ENCODE measurements at places on chromosomes 6 and 20.

- DNase-seq = peak; percentile 43
These were observed 188.4 kb downstream of the JARID2 start for GRCh38 chr6:15434263-15434662.

GRCh38 chr6:38151580-38152500 is 332.3 kb downstream of the ZFAND3 start:
- no peak for DNase-seq

DNA sequence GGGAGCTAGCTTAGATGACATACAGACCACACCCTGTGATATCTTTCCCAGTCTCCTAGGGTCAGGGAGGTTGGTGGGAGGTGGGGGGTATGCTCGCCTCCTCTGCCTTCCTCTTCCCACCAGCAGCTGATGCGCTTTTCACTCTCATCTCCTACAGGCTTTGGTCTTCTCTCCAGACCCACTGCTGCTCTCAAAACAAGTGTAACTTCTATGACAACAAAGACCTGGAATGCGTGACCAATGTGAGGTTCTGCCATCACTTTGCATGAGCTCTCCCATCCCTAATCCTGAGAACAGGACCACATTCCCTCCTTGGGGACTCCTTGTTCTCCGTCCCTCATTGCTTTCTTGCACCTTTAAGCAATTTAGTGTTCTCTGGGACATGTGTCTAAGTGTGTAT is 2.7 kb downstream of the CTSA start:
- DNase-seq = no peak

DNA sequence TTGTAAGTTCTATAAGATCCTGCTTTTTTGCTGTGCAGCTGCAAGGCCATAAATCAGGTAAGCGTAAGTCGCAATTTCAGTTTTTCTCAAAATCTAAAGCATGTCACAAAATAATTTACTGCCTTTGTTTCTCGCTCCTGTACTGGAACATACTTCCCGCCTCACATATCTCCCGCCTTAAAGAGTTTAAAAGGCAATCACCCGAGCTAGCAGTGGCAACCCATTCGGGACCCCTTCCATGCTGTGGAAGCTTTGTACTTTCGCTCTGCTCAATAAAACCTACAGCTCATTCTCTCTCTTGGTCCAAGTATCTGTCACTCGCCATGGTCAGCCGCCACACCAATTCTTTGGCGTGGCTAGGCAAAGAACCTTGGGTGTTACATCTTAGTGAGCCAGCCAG is 34.0 kb downstream of the CEP85L start:
- no peak for DNase-seq

DNA sequence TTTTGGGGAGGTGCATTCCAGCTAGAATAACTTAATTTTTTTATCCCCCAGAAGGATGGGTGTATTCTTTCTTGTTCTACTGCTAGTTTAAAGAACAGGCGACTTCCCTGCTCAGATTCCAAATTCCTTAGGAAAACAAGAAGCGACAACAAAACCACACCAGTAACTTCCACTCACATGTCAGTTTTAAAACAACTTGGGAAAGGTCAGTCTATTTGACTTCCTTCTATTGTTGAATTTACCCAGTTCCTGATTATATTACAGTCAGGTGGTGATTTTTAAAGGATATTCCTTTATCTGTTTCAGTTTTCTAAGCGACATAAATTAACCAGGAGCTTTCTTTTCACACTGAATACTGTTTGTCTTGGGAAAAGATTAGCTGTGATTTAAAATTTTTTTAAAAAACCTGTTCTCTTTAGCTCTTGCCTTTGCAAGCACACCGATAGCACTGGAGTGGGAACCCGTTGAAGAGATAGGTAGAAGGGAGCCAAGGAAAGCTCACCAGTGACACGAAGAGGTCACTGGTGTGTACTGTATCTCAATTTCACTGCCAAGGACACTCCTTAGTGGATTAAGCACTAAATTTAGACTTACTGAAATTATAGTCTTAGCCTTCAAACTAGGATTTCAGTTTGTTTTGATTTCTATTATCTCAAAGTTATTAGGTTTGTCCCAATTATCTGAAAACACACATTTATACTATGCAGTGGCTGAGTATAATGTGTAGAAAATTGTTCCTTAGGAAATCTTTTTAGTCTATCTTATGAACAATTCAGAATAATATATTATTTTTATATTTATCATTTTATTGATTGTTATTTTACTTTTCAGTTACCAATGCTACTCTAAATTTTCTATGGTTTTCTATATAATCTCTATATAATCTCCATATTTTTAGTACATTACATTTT is 22.3 kb downstream of the MARCKS start:
- DNase-seq = peak; percentile 75

DNA sequence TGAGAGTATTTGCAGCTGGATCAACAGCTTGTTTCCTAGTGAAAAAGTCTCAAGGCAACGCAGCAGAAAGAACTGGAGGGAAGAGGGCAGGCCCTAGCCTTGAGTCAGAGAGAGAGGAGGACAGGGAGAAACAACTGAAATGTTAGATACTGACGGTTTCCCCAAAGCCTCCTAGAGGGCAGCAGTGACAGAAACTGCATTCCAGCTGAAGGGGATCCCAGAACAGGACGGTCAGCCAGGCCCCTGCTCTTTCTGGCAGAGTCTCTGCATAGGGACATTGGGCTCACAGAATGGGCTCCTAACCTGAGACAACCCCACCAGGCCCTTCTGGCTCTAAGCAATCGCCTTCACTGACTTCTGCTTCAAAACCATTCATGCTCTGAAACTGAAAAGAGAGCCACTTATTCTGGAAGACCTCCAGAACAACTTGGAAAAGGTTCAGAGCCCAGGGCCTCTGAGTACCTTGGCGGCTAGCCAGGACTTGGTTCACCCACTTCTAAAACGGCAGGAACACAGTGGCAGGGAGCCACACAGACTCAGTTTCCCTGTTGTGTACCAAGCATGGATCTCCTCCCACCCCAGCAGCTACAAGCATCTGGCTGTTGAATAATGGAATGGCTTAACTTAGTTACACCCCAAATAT is 72.9 kb downstream of the PSMB1 start:
- peak; percentile 45 for DNase-seq

DNA sequence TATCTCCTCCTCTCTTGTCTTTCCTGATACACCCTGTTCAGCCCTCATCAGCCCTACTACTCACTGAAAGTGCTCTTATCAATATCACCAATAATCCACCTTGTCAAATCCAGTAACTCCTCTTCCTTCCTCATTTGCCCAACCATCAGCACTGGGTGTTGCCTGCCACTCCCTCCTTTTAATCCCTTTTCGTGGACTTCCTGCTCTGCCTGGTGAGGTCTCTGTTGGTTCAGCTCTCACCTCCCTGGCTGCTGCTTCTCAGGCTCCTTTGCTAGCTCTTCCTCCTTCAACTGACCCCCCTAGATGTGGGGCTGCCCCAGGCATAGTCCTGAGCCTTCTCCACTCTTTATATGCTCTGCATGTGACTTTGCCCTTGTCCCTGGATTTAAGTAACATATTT is 92.5 kb downstream of the PREP start:
- no peak for DNase-seq

DNA sequence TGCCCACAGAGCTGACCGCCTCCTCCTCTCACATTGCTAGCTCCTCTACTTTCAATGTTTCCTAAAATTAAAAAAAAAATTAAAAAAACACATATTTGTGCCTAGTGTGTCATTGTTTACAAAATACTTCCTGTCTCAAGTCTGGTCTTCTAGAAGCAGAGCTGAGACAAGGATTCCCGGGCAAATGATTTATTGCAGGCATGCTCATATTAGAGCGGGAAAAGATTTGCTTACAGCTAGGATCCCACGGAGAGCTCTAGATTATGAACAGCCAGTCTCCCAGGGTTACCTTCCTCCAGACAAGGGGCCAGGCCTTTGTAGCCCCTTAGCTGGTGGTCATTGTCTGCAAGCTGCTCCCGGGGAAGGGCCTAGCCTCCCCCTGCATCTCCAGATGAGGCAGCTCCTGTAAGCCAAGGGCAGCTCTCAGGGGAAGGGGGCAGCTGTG is 9.4 kb downstream of the PACSIN1 start:
- no peak for DNase-seq

GRCh38 chr6:106027758-106028157 is 58.4 kb upstream of the PRDM1 start:
- no peak for DNase-seq

- DNase-seq = no peak
These were observed 2.6 kb downstream of the SRSF6 start for GRCh38 chr20:43460172-43460829.

DNA sequence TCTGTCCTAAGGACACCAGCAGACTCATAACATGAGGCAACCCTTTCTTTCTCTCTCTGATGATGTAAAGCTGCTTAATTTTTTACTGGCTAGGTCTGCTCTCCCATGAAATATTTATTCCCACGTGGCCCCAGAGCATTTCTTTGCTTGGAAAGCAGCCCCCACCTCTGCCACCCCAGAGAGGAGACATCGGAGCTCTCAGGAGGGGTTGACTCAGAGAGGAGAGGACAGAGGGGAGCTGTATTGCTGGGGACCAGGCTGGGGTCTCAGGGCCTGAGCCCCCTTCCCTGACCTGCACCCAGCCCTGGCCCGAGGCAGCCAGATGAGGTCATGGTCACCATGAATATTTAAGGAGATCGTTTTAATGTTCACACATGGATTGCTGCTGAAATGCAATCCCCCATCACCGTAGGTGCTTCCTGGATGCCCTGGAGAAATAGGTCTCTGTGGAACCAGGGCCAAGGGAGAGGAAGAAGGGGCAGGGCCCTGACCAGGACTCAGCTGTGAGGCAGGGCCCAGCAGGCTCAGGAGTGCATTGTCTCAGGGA is 117.5 kb downstream of the DLL1 start:
- peak; percentile 34 for DNase-seq

DNA sequence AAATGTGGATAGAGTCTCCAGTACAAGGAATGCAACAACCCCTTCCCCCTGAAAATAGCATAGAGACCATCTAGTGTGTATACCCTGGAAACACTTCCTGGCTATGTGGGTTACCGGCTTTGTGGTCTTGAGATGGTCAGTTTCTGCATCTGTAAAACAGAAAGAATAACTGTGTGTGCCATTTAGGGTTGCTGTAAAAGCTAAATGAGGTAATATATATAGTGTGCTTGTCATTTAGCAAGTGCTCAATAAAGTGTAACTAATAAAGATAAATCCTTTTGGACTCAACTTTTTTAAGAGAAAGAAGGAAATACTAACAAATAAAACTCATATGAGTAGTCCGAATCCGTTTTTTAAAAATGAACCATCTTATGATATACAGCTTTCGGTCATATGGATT is 109.1 kb downstream of the SOBP start:
- DNase-seq = no peak

GRCh38 chr6:13892017-13892645 is 32.6 kb upstream of the RNF182 start:
- no peak for DNase-seq

DNA sequence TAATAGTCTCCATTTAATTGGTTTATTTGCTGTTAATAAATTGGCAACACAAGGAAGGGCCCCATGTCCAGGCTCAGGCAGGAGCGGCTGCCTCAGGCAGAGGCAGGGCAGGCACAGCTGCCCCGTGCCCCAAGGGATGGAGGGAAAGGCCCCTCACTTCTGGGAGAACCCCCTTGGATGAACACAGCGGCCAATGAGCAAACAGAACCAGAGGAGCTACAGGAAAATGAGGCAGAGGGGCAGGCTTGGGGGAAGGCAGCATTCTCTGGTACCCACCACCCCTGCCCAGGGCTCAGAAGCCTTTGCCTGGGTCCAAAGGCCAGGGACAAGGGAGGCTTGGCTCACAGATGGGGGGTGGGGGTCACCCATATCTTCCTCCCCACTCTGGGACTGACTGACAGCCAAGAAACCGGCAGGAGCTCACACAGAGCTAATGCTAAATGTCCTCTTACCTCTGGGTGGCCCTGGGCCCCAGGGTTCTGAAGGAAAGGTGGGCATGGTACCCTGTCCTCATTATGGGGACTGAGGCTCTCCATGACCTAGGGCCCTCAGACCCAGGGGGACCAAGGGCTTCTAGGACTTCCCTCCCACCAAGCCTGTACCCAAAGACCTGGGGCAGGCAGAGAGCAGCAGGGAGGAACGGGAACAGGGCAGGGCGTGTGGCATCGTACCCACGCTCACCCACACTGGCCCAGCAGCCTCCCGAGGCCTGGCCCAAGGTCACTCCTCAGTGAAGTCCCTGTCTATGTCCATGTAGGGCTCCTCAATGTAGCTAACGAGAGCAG is 47.0 kb downstream of the MYH7B start:
- no peak for DNase-seq

DNA sequence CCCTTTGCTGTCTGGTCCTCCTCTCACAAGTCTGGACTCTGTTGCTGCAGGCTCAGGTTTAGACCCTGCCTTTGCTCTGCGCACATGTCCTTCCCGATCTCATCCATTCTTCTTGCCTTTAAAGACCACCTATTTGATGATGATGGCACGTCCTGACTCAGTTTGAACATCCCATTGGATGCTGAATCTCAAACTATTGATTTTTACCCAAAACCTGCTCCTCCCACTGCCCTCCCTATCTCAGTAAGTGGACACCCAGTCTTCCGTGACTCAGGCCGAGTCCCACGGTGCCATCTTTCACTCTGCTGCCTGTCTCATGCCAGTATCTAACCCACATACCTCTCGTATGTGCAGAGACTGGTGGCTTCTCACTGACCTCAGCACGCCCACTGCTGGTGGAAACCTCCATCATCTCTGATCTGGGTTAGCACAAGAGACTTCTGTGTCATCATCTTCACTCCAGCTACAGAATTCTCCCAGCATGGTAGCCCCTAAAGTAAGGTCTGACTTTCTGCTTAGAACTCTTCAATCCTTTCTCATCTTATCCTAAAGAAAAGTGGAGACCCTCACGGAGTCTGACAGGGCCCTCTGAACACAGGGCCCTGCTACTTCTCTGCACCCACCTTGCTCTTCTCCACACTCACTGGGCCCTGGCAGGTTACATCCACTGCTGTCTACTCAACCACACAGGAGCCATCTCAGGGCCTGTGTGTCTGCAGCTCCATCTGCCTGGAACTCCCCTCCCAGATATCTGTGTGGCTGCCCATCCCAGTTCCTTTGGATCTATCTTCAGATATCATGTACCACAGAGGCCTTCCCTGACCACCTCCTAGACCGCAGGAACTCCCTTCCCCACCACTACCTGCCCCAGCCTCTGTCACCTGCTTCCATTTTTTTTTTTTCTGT is 387.1 kb upstream of the AGPAT4 start:
- peak; percentile 5 for DNase-seq

- DNase-seq = no peak
These were observed 113.8 kb upstream of the AFDN start for GRCh38 chr6:167712731-167713475.

- DNase-seq = peak; percentile 90
These were observed 659 bp downstream of the MCUR1 start for GRCh38 chr6:13813621-13814175.

DNA sequence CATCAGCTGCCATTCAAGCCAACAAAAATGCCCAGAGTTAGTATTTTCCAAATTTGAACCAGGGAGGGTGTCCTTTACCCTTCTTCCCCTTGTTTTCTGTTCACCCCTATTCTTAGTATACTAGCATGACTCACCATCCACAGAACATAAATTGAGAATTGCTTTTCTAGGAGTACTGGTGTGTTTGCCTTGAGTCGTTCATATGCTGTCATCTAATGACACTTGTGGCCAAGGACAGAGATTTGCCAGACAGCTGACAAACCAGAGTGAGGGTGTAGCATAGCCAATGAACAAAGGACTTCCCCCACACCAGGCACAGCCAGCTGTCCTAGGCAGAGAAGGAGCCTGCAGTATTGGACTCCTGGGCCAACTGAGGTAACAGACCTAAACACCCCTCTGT is 62.2 kb downstream of the FILIP1 start:
- no peak for DNase-seq
